ENCODE measurements at places on chromosomes 13 and 19.

GRCh38 chr13:39095500-39095899, 57.2 kb downstream of the NHLRC3 start:
- no peak for DNase-seq

DNA sequence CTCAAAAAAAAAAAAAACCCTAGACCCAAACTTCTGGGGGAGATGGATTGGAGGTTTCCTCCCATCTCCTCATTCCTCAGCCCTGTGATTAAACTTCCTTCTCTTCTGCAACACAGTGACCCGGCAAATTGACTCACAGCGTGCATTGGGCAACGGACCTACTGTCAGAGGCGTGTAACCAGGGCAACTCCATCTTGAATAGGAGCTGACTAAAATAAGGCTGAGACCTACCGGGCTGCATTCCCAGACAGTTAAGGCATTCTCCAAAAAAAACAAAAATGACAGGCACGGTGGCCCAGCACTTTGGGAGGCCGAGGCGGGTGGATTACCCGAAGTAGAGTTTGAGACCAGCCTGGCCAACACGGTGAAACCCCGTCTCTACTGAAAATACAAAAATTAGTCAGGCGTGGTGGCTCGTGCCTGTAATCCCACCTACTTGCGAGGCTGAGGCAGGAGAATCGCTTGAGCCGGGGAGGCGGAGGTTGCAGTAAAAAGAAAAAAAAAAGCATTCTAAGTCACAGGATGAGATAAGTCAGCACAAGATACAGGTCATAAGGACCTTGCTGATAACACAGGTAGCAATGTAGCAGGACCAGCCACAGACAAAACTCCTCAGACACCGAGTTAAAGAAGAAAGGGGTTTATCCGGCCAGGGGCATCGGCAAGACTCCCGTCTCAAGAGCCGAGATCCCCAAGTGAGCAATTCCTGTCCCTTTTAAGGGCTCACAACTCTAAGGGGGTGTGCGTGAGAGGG, 5.4 kb upstream of the NLRP7 start:
- no peak for DNase-seq

GRCh38 chr19:455031-455705, 5.7 kb downstream of the SHC2 start:
- DNase-seq = no peak

DNA sequence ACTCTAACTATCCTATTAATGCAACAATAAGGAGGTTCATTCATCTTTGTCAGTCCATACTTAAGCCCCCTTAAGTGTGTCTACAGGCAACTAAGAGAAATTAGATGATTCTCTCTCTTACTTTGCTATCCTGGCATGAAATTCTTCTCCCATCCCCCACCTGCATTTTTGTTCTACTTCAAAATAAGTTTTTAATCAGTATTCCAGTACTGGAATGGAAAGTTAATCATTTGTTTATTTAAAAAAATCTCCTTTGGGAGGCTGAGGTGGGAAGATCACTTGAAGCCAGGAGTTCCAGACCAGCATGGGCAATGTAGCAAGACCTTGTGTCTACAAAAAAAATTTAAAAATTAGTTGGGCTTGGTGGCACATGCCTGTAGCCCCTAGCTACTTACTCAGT, 222.1 kb downstream of the MZT1 start:
- DNase-seq = no peak

- no peak for DNase-seq
Measured at GRCh38 chr19:54339646-54340358, 840 bp upstream of the LILRA4 start.

DNA sequence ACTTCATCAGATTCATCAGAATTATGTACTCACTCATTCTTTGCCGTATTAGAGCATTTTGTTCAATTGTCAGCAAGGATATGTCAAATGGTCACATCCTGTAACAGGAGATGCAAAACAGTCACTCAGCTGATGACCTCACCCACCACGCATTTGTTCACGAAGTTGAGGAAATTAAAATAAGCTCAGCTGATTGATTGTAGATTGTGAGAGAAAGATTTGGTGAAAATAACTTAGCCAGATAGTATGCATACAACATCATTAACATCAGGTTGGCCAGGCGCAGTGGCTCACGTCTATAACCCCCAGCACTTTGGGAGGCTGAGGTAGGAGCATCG, 22.6 kb upstream of the CDC16 start:
- no peak for DNase-seq

- no peak for DNase-seq
Measured at GRCh38 chr13:39462428-39462827, 140.6 kb downstream of the LHFPL6 start.

DNA sequence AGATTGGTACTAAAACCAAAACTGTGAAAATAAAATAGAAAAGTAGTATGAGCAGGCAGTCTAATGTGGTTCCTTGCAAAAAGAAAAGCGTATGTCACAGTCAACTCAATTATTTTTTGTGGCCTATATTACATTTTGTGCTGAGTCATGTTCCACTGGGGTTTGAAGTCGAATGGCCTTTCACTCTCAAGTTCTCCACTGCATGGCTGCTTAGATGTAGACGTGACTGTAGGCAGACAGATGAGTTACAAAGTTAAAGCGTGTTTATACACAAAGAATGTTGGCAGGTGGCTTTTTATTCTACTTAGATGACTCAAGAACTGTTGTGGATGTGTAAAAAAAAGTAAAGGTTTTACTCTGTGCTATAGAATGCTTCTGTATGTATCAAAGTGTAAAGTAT, 133.9 kb downstream of the SLITRK6 start:
- DNase-seq = no peak

DNA sequence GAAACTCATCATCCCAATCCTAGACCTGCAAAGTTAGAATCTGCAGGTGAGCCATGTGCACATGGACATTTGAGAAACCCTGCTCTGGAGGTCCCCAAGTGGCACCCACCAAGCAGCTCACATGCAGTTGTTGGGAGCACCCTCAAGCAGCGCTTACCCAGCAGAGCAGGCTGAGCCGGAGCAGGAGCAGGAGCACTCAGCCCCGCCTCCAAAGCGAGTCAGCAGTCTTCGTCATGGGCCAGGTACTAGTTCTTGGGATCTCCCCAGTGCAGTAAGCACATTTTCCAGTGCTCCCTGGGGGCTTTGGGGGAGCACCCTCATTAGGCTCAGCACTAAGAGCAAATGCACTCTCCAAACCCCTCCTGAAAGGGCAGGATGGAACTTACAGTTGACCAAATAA, 572.7 kb downstream of the IRS2 start:
- DNase-seq = no peak

DNA sequence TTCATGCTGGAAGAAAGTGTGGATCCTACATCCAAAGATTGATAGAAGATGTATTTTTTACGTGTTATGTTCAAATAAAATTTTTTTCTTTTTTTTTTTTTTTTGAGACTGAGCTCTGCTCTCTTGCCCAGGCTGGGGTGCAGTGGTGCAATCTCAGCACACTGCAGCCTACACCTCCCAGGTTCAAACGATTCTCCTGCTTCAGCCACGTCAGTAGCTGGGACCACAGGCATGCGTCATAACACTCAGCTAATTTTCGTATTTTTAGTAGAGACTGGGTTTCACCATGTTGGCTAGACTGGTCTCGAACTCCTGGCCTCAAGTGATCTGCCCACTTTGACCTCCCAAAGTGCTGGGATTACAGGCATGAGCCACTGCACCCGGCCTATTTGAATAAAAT, 65.7 kb downstream of the KLF12 start:
- no peak for DNase-seq

Data from glutamatergic neuron (in vitro differentiated cells).